CD4-positive, alpha-beta T cell treated with Interleukin-6 at 100 ng/mL for 8 hours (primary cell): ENCODE measurements at places on chromosomes 5 and 9.

DNA sequence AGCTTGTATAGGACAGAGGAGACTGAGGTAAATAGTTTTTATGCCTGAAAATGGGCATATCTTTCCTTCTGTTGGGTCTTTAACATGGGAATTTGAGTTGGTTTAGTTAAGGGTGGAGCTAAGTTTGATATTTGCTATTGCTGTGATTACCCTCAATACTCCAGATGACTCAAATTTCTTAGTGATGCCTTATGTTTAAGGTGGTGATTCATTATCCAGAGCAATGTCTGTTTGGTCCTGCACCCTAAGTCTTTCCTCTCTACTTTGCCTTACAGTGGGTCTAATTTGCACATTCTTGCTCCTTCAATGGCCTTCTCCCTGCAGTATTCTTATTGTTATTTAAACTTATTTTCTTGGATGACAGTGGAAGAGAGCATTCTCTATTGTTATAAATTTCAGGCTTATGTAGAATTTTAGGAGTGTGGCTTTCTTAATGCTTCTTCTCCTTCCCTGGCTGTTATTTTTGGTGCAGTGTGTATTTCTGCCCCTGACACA lies 312.9 kb upstream of the RPS23 start:
- DNase-seq = no peak

DNA sequence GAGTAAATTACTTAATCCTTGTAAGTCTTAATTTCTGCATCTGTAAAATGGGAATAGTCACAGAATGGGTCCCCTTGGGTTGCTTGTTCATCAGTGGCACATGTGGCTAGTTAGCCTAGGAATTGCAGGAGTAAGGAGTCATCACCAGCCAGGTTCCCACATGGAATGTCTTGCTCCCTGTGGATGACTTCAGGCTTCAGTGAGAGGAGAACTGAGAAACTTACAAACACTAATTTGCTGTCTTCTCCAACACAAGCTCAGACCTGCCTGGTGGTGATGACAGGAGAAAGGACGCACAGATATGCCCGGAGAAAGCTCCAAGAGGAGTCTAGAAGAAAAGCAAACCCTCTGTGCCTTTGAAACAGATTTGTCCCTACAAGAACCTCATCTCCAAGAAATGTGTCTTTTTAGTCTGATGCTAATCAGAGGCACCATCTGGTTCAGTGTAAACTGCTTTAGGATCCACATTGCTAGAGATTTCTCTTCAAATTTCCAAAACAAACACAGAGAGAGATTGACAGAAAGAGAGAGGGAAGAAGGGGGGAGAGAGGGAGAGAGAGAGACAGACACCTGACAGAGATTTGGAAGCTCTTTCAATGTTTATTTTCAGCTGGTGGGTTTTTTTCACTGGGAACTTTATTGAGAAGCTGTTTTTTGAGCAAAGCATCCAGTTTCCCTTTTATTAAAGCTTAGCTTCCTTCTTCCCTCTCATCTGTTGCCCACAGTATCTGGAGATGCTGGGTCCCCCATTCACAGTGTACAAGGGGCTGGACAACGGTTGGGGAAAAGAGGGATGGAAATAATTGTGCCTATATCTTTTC lies 128.3 kb downstream of the DOCK2 start:
- DNase-seq = no peak

- no peak for DNase-seq
Observed at GRCh38 chr5:176153741-176154140, 84.5 kb upstream of the SIMC1 start.

DNA sequence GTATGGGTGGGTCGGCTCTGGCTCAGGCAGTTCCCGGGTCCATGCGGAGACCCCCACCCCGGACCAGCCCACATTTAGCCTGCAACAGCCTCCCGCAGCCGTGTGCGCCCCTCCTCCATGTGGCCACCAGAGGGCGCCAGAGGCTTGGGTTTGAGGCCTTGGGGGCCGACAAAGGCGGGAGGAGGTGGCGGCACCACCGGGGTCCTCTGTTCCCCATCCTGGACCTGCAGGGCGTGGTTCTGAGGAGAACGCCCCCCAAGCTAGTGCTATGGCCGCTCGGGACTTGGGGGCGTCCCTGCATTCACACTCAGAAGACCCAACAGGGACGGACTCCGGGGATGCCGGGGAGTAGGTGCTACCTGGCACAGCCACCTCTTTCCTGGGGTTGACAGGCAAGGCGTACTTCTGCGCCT lies 16.5 kb downstream of the ASS1 start:
- peak; percentile 62 for DNase-seq

GRCh38 chr5:50325237-50325832 lies 115.8 kb downstream of the EMB start:
- DNase-seq = no peak

GRCh38 chr5:134794082-134794481 lies 35.5 kb downstream of the DDX46 start:
- no peak for DNase-seq

- DNase-seq = peak; percentile 45
Observed at GRCh38 chr5:72818866-72819534, 2.5 kb downstream of the TNPO1 start.

- DNase-seq = no peak
Observed at GRCh38 chr9:100190339-100190738, 91.3 kb downstream of the INVS start.

- no peak for DNase-seq
Observed at GRCh38 chr9:36284226-36284625, 26.0 kb upstream of the GNE start.

DNA sequence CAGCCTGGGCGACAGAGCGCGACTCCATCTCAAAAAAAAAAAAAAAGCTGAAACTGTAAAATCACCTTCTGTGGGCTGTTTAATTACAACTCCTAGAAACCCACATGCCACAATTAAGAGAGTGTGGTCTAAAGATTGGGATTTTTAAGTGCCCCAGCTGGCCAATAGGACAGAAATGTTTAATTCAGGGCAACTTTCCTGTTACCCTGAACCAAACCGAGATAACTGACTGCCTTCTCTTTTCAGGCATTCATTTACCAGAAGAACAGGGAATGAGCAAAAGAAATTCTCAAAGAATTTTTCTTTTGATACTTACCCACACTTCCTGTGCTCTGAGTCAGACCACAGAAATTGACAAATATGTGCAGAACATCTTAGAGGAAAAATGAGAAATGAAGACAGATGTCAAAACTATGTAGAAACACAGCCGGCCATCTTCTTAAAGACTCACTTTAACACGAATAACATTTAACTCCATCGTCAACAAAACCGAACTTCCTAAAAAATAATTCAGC lies 221.3 kb upstream of the DAPK1 start:
- DNase-seq = no peak

- no peak for DNase-seq
Observed at GRCh38 chr9:35568196-35568595, 36.9 kb upstream of the TESK1 start.

DNA sequence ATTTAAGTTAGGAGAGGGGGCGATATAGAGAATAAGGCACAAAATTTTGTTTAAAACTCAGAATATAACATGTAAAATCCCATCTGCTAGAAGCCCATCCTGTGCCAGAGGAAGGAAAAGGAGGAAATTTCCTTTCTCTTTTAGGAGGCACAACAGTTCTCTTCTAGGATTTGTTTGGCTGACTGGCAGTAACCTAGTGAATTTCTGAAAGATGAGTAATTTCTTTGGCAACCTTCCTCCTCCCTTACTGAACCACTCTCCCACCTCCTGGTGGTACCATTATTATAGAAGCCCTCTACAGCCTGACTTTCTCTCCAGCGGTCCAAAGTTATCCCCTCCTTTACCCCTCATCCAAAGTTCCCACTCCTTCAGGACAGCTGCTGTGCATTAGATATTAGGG lies 18.3 kb downstream of the MOCS2 start:
- DNase-seq = no peak

- DNase-seq = no peak
Observed at GRCh38 chr9:8014997-8015682, 215.6 kb upstream of the DMAC1 start.

- no peak for DNase-seq
Observed at GRCh38 chr9:125906893-125907292, 159.7 kb downstream of the PBX3 start.

GRCh38 chr9:127049044-127049443 lies 73.4 kb downstream of the ANGPTL2 start:
- peak; percentile 56 for DNase-seq

GRCh38 chr5:28729067-28729466 lies 1690.7 kb upstream of the CDH9 start:
- no peak for DNase-seq

DNA sequence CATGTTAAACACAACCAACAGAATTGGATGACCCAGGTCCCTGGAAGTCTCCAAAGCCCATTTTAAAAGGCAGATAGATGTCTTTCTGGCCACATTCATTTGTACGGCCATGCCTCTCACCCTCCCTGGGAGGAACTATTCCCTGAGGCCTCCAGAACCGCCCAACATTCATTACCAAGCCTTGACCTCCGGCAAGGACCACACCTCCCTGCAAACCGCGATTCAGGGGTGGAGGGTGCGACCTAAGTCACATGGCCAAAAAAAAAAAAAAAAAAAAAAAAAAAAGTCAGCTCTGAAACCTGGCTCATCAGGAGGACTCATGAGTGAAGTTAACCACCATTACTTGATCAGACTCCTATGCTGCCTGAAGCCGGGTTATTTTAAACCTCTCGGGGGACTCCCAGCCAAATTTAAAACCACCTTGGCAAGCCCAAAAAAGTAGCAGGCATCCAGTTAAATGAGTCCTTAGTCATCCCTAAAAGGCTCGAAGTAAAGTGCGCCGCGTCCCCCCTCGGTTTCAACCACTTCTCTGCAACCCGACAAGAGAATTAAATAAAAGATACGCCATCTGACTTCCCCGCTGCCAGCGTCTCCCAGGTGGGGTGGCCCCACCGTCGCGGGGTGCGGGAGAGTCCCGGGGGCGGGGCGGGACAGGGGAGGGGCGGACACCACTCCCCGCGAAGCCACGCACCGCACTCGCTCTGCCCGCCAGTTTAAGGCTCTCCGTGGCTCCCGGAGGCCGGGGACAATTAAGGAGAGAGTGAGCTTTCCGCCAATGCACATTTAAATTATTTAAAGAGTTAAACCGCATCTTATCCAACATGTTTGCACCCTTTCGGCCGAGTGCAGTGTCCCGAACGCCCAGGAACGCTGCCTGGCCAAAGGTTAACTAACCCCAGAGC lies 2.3 kb downstream of the KLF9 start:
- DNase-seq = peak; percentile 57

- no peak for DNase-seq
Observed at GRCh38 chr9:6355728-6356127, 27.6 kb downstream of the TPD52L3 start.

- no peak for DNase-seq
Observed at GRCh38 chr5:28678899-28679298, 1640.5 kb upstream of the CDH9 start.

- no peak for DNase-seq
Observed at GRCh38 chr5:130965360-130965759, 199.7 kb downstream of the HINT1 start.

GRCh38 chr5:14244721-14245120 lies 101.6 kb downstream of the TRIO start:
- DNase-seq = no peak

GRCh38 chr5:17282283-17283120 lies 65.1 kb downstream of the BASP1 start:
- DNase-seq = no peak

DNA sequence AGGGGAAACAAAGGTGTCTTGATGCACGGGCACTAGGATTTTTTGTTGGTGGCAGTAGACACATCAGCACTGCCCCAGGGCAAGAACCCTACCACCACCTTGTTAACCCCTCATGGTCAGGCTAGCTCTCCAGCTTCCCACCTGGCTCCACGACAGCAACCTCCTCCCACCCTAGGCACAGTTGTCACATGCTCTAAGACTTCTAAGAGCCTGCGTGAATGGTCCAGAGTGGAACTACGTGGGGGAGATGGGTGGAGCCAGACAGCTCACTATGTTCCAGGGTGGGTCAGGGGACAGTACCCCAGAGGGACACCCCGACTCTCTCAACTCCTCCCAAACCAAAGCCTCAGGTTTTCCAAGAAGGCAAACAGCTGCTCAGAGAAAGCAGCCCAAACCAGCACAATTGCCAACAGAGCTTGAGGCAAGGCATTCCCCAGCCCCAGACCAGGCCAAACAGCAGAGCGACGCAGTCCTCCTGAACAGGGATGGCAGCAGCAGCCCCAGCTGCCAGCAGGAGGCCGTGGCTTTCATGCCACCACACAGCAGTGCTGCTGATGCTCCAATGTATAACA lies 78.0 kb downstream of the NRG2 start:
- no peak for DNase-seq

- no peak for DNase-seq
Observed at GRCh38 chr9:133692364-133692985, 45.7 kb downstream of the SARDH start.

GRCh38 chr9:21967702-21968101 lies 26.5 kb downstream of the CDKN2A start:
- DNase-seq = no peak

GRCh38 chr5:146880966-146881365 lies 2.4 kb upstream of the PPP2R2B start:
- DNase-seq = no peak

DNA sequence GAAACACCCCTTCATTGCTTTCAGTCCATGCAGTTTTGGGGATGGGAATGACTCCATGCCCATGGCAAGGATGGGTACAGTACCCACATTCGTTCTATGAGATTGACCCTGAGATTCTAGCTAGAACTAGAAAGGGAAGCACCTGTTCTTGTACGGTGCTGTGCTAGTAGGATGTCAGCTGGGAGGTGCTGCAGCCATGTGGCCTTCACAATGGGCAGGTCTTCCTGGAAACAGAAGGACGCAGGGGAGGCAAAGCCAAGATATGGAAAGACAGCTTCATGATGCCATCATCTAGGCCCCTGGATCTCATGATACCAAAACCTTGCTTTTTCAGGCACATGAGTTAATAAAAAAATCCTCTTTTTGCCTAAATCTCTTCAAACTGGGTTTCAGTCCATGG lies 10.5 kb upstream of the FGF1 start:
- DNase-seq = no peak

GRCh38 chr5:36897616-36898015 lies 21.0 kb downstream of the NIPBL start:
- no peak for DNase-seq

GRCh38 chr9:115261656-115262081 lies 143.7 kb upstream of the TNC start:
- DNase-seq = no peak

DNA sequence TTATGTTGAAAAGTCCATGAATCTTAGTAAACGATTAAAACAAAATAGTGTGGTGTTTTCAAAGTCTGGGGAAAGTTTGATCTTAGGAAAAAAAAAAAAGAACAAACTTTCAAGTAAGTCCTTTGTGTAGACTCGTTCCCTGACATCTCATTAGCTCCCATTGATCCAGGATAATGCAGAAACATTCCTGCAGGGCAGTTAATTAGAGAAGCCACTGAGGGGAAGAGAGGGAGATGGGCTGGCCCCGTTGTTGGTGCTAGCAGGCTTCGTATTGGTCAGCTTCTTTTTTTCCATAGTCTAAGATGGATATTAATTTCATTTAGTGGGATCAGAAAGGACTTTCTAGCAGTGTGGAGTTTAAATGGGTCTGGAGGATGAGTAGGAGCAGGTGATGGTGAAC lies 340.2 kb downstream of the DRD1 start:
- DNase-seq = no peak

GRCh38 chr9:68749579-68750159 lies 44.6 kb downstream of the PIP5K1B start:
- DNase-seq = no peak
